Tongue (tissue), 3 donors: ENCODE measurements at places on chromosomes 12 and 14. TPM values are rescaled to one million over a fixed set of nuclear protein-coding genes. Genes with fewer than 3 reads are reported as not detected.

The PHETA1 gene
- 4.5 TPM for total RNA-seq

The UNC79 gene
- total RNA-seq = 0.41 TPM

The GOLGA5 gene
- 31.9 TPM for total RNA-seq

The COX8C gene
- not detected for total RNA-seq

The OR6C76 gene
- total RNA-seq = not detected

The RPGRIP1 gene
- 0.41 TPM for total RNA-seq

The SNRNP35 gene
- total RNA-seq = 26.4 TPM

The GPRC5A gene
- 2.9 TPM for total RNA-seq

The SERPINA10 gene
- total RNA-seq = not detected

The POTEM gene
- not detected for total RNA-seq

The KLRB1 gene
- 0.41 TPM for total RNA-seq

The GLIPR1L2 gene
- total RNA-seq = 2.8 TPM

The PKP2 gene
- total RNA-seq = 8.8 TPM

The SPTLC2 gene
- total RNA-seq = 37.3 TPM

The KRT85 gene
- total RNA-seq = not detected

The C12orf50 gene
- not detected for total RNA-seq
